ENCODE measurements at places on chromosomes 6 and 20.

DNA sequence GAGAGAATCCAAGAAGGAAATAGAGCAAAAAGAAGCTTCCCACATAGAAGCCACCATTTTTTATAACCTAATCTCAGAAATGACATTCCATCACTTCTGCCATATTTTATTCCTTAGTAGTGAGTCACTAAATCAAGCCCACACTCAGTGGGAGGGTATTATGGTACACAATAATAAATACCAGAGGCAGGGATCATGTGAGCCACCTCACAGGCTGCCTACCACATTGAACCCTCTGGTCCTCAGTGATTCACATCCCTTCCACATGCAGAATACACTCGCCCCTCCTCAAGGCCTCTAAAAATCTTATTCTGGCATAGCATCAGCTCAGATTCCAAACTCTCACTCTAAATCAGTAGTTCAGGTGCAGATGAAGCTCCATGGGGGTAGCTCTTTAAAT is 49.4 kb downstream of the TMC2 start:
- DNase-seq: no peak

DNA sequence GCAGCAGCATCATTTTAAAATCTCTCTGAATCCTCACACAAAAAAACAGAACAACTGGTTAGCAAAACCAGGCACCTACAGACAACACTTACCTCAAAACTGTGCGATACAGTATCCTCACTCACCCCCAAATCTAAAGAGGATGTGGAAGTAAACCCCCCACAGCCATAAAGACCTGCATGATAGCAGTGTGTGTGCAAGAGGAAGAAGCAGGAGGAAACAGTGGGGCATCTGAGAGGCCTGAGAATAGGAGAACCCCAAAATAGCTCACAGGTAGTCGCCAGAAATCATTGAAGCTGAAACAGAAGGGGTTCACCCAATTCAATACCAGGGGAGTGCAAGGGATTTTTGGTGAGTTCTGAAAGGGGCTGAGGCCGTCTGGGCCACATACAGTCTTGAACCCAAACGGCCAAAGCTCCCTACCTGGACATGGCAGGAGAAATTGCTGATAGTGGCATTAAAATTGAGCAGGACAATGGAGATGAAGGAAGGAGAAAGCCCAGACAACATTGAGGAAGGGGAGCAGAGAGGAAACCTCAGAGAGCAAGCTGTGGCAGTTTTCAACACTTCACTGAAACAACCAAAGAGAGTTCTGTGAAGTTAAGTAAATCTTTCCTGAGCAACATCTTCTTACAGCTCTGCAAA is 129.7 kb downstream of the FIG4 start:
- no peak for DNase-seq

- DNase-seq: no peak
Observed at GRCh38 chr20:20497242-20497978, 129.5 kb downstream of the INSM1 start.

DNA sequence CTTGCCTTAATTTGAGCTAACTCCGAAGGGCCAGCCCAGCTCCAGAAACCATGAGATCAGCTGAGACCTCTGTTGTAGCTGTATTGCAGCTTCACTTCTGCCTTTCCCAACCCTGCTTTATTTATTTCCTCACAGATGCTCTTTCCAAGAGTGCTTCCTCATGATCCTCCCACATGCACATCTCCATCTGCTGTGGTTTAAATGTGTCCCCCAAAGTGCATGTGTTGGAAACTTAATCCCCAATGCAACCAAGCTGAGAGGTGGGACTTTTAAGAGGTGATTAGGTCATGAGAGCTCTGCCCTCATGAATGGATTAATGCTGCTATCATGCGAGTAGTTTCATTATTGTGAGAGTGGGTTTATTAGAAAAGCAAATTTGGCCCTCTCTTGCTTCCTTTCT is 164.4 kb upstream of the TAB2 start:
- DNase-seq: no peak

DNA sequence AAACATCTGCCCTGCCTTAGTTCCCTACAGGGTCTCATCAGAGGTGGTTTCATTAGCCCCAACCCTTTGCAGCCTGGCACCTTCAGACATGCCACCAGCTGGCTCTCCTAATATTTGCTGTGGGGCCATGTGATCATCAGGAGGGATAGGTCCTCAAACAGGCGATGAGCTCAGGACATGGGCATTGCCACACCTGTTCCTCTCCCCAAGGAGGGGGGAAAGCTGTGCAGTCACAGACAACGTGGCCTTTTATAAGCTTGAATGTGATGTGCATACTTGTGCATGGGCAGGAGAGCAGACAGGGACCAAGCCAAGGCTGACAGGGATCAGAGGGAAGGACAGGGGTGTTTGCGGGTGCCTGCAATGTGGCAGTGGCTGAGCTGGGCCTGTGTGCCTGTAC is 78.8 kb upstream of the ZNFX1 start:
- DNase-seq: no peak

- DNase-seq: no peak
Observed at GRCh38 chr6:109082188-109082577, 12.5 kb downstream of the SESN1 start.

- no peak for DNase-seq
Observed at GRCh38 chr6:73734832-73735453, 38.9 kb downstream of the CD109 start.

DNA sequence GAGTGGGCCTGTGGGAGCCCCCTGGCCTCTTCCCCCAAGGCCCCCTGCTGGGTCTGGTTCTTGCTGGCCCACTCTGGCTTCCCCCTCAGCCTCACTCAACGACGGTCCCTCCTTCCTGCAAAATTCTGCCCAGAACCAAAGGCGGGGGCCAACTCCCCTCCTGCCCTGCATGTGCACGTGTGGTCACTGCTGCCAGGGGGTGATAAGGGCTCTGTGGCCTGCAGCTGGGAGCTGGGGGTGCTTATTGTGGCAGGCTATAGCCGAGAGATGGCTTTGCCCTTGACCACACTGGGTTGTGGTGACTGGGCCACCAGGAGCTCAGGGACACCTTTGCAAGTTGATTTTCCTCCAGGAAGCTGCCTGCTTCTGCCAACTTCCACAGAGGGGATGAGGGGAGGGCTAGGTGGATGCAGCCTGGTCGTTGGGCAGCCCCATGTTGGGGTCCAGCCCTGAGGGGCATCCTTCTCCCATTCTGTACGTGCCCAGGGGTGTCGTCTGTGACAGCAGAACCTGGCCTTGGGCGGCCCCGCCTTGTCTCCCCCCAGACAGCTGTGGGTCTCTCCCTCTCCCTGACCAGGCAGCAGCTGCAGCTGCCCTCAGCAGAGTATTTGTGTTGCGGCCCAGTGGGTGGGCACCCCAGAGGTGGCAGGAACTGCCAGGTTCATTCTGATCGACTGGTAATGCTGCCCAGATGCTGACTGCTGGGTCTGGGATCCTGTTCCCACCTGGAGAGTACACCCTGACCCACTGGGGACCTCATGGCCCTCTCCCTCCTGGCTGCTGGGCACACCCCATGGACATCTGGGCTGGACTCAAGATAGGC is 5.6 kb downstream of the TCEA2 start:
- no peak for DNase-seq

GRCh38 chr6:157063176-157063905 is 260.0 kb downstream of the TMEM242 start:
- peak; percentile 20 for DNase-seq

DNA sequence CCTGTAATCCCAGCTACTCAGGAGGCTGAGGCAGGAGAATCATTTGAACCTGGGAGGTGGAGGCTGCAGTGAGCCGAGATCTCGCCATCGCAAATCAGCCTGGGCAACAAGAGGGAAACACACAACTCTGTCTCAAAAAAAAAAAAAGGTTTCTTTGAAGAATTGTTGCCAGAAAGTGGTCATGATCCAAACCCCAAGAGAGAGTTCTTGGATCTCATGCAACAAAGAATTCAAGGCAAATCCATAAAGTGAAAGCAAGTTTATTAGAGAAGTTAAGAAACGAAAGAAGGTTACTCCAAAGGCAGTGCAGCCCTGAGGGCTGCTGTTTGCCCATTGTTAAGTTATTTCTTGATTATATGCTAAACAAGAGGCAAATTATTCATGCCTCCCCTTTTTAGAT is 14.5 kb upstream of the KIFC1 start:
- DNase-seq: no peak

GRCh38 chr6:98657764-98658163 is 176.6 kb upstream of the POU3F2 start:
- DNase-seq: no peak

- no peak for DNase-seq
Observed at GRCh38 chr6:119575721-119576120, 226.2 kb upstream of the MAN1A1 start.

DNA sequence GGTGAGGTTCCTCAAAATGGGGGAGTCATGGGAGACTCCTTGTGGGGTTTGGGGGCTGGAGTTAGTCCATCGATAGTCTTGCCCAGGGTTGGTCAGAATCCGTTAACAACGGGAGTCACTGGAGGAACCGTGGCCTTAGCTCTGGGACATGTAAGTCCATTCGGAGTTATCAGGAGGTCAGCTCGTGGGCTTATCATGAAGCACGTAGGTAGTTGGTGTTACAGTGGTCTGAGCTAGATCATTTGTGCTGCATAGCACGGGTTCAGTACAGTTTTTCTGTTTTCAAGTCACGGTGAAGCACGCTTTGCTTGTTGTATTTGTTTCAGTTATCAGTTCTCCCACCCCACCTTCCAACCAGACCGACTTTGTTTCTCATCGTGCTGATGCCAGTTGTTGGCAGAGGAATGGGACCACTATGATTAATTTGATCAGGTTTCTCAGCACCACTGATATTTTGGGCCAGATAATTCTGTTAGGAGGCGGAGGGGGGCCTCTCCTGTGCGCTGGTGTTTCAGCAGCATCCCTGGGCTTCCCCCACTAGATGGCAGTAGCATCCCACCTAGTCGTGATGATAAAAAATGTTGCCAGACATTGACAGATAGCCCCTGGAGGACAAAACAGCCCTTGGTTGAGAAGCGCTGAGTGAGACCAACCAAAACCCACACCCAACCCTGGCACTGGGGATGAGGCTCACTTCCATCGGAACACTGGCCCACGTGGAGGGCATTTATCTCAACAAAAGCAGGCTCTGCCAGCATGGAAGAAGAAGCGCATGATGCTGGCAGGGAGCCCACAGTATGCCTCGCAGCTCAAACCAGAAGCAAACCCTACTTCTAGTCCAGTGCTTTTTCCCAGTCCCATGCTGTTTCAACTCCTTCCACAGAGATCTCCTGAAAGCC is 2.2 kb upstream of the APMAP start:
- peak; percentile 76 for DNase-seq

GRCh38 chr20:22572491-22572890 is 11.9 kb downstream of the FOXA2 start:
- DNase-seq: no peak

DNA sequence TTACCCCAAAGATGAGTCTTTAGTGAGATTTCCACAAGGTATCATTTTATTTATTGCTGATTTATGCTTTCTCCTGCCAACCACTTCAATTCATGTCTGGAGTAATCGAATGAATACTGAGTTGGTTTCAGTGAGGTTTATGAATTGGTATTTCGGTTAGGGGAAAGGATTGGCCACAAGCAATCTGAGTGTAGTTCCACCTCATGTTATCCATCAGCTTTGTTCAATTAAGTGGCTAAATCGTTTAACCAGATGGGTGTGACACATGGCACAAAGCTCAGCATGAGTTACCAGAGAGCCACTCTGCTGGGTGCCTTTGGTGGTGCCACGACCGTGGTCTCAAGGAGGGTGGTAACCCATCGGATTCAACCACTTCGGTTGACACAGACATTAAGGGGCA is 148.2 kb downstream of the FNDC1 start:
- DNase-seq: no peak

GRCh38 chr6:107539409-107539808 is 49.5 kb downstream of the SOBP start:
- DNase-seq: peak; percentile 36

DNA sequence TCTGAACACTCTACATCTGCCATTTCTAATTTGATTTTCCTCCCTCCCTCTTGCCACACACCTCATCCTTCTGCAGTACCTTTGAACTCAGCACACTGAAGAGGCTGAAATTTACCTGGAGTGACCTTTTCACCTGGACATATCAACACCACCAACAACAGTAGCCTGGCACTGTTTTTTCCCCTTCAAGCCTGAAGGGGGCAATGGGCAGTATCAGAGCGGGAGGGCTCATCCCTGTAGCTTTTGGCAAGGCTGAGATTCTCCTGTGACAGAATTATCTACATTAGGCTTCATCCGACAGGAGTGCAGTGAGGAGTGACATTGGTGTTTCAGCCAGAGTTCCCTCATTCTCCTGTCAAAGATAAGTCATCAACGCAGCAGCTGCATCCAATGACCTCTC is 312.8 kb upstream of the SPTLC3 start:
- no peak for DNase-seq

- no peak for DNase-seq
Observed at GRCh38 chr6:13303668-13304017, 24.7 kb downstream of the TBC1D7 start.

GRCh38 chr6:85287158-85287557 is 162.7 kb upstream of the NT5E start:
- no peak for DNase-seq

DNA sequence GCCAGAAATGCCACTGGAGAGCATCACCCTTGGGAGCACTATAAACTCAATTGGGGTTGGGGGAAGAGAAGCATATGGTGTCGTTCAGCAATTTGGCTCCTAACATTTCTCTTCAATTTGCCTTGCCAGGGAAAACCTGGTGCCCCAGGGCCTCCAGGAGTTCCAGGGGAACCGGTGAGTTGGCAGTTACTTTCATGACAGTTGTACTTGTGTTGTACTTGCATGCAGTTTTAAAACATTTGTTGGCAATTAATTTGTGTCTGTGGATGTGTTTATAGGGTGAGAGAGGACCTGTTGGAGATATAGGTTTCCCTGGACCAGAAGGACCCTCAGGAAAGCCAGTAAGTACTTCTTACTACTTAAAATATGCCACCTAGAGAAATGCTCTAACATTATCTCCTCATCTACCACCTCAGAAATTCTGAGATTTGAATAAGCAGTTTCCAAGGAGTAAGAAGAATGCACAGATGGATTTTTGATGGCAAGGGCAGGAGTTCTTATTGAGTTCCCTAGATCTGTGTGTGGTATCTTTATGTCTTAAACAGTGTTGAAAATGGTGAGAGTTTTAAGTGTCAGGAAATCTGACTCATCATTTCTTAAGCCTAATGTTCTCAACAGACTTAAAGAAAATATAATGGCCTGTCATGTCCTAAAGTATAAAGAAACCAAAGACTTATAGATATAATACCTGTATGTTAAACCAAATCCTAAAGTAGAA is 122.5 kb downstream of the COL9A1 start:
- DNase-seq: no peak

GRCh38 chr6:36539814-36540568 is 7.3 kb downstream of the STK38 start:
- DNase-seq: no peak

DNA sequence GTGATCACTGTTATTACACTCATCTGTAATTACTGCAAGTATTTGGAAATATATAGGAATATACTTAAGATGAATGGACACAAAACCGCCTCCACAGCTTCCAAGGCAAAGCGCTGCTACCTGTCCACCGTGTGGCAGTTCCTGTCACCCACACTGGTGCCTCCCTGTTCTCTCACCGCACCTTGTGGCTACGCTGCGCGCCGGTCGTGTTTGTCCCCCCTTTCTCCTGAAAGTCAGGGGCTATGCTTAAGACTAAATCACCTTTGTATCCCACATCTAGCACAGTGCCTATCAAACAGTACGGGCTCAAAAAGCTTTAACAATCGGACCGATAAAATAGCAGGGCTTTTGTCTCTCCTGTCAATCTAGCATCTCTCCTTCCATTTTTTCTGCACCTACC is 23.0 kb downstream of the LY86 start:
- no peak for DNase-seq

Data from NCI-H1436 (cell line).